ENCODE measurements at places on chromosomes 11 and 22.

DNA sequence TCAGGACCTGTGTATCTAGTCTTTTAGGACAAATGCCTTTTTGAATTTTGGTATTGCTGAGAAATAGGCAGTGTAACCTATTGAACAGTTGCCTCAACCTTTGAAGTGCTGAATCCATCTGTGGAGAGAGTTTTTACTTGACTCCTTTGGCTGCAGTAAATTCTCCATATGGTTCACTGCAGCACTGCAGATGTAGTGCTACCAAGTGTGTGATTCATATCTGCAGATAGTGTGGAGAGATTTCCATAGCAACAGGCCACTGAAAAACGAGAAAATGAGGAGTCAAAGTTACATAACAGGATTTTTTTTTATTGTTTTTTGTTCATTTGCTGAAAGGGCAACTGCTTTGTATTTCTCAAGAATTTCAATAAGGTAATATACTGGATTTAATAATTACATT, 356.1 kb downstream of the RAB38 start:
- no peak for DNase-seq

DNA sequence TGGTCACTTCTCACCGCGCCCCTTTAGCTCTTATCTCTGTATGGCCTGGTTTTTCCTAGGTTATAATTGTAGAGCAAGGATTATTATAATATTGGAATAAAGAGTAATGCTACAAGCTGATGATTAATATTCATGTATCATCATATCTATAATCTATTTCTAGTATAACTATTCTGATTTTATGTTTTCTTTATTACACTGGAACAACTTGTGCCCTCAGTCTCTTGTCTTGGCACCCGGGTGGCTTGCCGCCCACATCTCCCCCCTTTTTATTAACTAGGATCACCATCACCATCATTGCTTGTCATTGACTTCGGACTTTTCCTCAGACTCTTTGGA, 11.0 kb downstream of the OR52K1 start:
- DNase-seq = no peak

DNA sequence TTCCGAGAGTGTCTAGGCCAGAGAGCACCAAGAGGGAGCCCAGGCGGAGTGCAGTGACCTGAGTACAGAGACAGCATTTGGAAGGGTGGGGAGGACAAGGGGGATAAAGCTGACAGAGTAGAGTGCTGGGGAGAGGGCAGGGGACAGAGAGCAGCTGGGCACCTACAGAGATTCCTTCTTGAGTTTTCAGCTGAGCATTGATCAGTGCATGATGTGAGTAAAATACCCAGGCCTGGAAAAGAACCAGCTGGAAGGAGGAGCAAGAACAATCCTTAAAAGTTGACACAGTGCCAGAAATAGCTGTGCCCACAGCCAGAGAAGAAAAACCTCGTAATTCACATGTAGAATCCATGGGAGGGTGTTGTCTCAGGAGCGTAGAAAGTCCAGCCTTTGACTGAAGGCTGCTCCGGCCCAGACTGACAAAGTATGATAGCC, 33.9 kb upstream of the PANX2 start:
- no peak for DNase-seq

- no peak for DNase-seq
Observed at GRCh38 chr11:67002921-67003411, 20.0 kb upstream of the SYT12 start.

GRCh38 chr22:49971232-49972162, 10.9 kb downstream of the PIM3 start:
- DNase-seq = peak; percentile 77

- DNase-seq = no peak
Observed at GRCh38 chr11:61331651-61332050, 1.3 kb downstream of the DDB1 start.

DNA sequence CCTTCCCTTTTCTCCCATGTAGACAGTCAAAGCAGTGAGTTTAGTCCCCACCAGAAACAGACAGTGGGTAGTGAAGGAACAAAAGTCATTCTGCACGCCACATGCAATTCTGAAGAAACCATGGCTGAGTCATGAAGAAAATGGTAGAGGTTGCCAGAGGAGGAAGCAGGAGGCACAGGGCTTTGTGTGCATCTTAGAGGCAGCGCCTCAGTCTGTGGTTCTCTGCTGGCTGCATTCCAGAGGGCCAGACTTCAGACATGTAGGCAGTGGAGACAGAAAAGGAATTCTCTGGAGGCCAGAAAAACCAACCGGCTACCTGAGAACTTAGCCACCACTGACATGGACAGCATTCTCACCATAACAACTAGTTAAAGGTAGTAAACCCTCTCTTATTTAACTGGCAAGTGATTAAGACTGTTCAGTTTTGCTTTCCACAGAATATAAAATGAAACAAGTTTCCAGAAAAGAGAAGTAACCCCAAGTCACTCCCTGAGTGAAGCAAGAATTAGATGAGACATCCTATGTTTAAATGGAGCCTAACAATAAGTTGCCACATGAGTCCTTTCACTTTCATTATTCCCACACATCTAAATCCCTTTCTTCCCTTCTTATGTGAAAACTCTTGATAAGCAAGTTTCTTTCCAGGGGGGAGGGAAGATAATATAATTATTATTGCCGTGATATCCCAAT, 556.1 kb downstream of the SOX6 start:
- DNase-seq = peak; percentile 17

DNA sequence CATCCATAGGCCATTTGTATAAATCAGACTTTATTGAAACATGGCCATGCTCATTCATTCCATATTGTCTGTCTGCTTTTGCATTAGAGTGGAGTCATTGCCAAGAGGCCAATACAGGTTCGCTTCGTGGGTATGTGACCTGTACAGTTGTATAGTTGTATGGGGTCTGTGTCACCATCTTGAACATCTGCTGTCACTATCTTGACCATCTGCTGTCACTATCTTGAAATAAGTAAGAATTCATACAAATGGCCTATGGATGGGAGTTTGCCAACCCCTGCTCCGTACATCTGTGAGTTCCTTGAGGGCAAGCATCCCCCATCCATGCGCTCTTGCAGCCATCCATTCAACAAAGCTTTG, 44.4 kb upstream of the ANO1 start:
- DNase-seq = no peak

DNA sequence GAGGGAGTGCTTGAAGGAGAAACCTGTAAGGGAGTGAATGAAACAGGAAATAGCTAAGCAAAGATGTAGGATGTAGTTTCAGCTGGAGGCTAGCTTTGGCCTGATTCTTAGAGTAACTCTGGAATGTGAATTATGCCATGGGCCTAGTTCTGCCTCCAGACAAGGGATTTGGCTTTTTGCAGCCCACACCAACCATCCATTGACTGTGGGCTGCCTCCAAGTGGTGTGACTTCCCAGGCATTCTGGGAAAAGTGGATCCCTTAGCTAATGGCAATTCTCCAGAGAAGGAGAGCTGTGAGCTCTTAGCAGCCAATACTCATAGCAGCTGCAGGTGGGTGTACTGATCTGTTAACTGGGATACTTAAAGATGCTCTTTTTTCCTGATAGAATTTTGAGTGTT, 2.0 kb upstream of the OR9I1 start:
- DNase-seq = no peak

- DNase-seq = no peak
Observed at GRCh38 chr11:92295175-92296137, 70.8 kb downstream of the FAT3 start.

DNA sequence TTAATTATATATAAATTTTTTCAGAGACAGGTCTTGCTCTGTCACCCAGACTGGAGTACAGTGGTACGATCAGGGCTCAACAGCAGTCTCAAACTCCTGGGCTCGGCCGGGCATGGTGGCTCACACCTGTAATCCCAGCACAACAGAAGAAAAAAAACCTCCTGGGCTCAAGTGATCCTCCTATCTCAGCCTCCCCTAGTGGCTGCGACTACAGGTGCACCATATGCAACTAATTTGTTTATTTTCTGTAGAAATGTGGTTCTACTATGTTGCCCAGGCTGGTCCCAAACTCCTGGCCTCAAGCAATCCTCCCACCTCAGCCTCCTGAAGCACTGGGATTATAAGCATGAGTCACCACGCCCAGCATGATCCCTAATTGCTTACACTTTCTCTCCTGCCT, 56.1 kb upstream of the SLC35C1 start:
- no peak for DNase-seq

- no peak for DNase-seq
Observed at GRCh38 chr11:131246663-131247062, 123.8 kb upstream of the NTM start.

- DNase-seq = no peak
Observed at GRCh38 chr11:79430280-79430679, 10.6 kb downstream of the TENM4 start.

DNA sequence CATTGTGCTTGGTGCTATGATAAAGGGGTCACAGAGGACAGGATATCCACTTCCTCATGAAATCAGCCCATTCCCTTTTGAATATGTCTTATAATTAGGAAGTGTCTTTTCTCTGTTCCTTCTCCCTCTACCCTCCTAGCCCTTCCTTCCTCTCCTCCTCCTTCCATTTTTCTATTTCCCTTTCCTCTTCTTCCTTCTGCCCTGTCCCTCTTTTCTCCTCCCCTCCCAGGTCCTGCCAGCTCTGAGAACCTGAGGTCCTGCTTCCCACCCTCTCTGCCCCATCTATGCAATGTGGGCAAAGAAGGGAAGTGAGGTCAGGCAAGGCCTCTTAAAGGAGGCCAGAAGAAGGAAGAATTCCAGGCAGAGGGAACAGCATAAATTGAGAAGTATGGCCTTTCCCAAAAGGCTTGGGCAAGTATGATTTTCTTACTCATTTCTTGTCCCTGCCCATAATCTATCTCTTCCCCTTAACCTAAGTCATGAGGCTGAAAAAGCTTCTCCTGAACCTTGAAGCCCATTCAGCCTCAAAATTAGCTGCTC, 7.7 kb upstream of the UBASH3B start:
- no peak for DNase-seq

DNA sequence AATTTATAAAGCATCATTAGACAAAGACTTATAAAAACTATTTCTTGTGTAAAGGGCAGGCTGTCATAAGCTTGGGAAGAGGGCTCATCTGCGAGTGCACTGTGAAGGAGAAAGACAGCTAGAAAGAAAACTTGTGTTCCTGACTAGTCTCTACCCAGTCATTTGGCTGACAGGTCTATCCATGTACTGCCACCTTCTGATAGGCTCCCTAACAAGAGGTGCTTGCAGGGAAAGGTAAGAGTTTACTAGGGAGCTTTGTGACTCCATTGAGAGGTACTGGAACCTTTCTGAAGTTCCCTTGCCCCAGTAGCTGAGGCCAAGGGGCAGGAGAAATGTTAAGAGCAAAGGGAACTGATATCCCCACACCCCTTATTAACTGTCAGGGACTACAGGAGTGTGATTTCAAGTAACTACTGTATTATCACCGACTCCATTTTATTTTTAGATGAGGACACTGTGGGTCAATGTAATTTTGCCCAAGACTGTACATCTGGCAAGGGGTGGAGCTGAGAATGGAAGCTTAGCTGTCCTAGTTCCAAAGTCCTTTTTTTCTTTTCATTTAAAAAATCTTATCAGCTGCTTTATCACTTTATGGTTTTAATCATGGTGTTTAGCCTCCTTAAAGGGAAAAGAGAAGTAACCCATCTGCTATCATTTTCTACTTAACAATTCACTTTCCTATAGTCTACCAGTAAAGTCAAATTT, 129.4 kb downstream of the ARHGAP20 start:
- DNase-seq = no peak

GRCh38 chr22:41830174-41830573, 2.7 kb upstream of the SREBF2 start:
- DNase-seq = no peak

DNA sequence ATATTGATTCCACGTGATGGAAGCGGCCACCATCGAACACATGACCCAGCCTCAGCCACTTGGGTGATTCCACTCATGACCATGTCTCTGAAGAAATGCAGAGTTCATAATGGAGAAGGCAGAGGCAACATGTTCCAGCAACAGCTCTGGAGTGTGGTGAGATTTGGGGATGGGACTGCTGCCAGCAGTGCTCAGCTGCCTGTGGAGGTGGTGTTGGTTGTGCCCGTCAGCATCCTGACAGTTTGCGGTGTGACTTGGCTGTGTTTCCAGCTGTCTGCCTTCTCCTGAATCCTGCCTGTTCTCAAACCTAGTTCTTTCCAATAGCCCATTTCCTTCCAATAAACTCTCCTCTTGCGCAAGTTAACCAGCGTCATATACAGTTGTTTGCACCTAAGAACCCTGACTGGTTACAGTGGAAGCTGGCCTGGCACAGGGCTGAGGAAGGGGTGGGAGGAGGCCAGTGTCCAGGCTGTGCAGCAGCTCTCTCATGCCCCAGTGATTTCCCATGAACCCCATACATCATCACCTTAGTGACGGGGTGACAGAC, 22.0 kb upstream of the OR8B8 start:
- no peak for DNase-seq

DNA sequence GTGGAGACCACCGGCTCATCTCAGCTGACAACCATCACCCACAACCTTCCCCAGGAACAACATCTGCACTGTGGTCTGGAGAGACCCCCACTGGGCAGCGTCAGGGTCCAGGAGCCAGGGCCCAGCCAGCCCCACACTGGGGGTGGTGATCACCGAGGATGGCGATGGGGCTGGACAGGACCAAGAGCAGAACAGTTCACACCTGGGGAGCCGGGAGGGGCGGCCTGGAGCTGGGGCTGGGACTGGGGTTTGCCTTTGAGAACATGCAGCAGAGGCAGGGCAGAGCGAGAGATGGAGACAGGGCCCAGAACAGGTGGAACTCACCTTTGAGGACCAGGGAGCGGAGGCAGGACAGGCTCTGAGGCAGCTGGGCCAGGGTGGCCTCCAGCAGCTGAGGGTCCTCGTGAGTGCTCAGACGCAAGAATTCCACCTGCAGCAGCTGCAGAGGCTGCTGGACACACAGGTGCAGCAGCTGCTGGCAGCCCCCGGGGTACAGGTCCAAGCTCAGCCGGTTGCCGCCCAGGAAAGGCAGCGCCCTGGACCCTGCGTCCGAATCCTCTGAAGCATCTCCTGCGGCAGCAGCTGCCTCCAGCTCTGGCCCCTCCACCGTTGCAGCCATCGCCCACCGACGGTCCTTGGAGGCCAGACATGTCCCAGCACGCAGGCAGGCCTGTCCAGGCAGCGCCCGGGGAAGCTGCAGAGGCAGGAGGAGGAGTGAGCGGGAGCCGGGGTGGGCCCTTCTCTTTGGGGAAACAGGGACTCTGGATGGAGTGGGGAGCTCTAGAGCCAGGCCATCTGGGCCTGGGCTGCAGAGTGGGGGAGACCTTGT, 1.0 kb downstream of the PIDD1 start:
- no peak for DNase-seq

DNA sequence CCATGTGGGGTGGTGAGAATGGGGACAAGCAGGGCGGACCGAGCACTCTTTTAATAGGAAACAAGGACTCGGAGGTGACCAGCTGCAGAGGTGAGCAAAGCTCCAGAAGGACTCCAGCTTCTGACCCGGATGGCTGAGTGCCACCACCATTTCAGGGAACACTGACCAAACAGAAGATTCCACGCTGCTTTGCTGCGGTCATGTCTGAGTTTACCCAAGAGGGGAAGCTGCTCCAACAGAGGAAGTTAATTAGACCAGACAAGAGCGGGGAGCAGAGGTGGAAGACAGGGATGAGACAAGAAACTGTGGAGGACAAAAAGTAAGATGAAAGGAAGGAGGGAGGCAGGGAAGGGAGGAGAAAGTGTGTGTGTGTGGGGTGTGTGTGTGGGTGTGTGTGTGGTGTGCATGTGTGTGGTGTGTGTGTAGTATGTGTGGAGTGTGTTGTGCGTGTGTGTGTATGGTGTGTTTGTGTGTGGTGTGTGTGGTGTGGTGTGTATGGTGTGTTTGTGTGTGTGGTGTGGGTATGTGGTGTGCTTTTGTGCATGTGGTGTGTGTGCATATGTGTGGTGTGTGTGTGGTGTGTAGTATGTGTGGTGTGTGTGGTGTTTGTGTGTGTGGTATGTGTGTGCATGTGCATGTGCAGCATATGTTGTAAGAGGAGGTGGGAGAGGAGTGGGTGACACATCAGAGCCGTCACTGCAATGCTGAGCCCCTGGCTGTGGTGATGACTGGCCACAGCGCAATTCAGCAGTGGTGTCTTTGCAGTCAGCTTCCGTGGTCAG, 82.2 kb upstream of the AKIP1 start:
- no peak for DNase-seq

Measured in activated T-cell treated with anti-CD3 and anti-CD28 coated beads for 48 hours (primary cell).